ENCODE measurements at places on chromosomes 4 and X. TPM values are rescaled to one million over a fixed set of nuclear protein-coding genes. Genes with fewer than 3 reads are reported as not detected.
A peak's percentile ranks its signal among the peaks of the same experiment; 100 is the strongest.

Gene SH3D19
- 0.86 TPM for total RNA-seq

Gene EIF4E
- 179 TPM for total RNA-seq

DNA sequence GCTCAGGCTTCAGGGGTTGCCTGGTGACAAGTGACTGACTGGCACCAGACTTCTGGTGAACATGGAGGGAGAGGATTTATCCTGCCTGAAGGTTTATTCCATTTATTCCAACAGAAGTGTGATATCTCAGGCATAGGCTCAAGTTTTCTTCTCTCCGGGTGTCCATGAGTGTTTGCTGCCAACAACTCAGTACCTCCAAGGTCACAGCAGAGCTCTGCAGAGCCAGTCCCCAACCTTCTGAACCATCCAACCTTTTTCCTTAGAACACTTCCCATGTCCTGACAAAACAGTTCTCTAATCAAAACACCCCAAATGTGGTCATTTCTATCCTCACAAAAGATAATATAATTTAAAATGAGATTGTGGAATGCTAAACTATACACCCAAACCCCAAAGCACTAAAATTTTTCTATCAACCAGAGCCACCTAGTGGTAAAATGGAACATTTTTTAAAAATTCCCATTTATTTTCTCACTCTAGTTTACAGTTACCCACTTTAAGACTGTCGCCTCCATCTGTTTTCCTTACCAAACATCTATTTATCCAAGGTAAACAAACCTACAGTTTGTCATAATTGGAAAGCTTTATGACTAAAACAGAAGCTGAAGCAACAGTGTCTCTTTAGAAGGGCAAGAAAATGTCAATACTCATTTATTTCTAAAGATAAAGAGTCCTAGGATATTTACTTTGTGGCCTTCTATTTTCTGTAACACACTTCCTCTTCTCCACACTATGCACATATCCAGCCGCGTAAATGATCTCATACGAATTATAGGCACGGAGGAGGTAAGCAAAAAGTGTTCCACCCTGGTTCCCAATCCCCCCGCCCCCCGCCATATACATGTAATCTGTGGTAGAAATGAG, 39.5 kb downstream of the TMEM154 start:
- H3K4me1 ChIP-seq: no peaks in the 10 kb centered on the region
- peak; percentile 40 for DNase-seq
- no peaks in the 10 kb centered on the region for H3K36me3 ChIP-seq
- H3K27ac ChIP-seq: no peak overlapping the region
- no peaks in the 10 kb centered on the region for H3K27me3 ChIP-seq
- H3K4me3 ChIP-seq: no peak overlapping the region

GRCh38 chr4:40335525-40335894, 377 bp downstream of the CHRNA9 start:
- H3K4me1 ChIP-seq: peaks cover 36% of the 10 kb centered on the region
- H3K4me3 ChIP-seq: no peak overlapping the region
- H3K27me3 ChIP-seq: no peaks in the 10 kb centered on the region
- no peak overlapping the region for H3K27ac ChIP-seq
- DNase-seq: no peak

DNA sequence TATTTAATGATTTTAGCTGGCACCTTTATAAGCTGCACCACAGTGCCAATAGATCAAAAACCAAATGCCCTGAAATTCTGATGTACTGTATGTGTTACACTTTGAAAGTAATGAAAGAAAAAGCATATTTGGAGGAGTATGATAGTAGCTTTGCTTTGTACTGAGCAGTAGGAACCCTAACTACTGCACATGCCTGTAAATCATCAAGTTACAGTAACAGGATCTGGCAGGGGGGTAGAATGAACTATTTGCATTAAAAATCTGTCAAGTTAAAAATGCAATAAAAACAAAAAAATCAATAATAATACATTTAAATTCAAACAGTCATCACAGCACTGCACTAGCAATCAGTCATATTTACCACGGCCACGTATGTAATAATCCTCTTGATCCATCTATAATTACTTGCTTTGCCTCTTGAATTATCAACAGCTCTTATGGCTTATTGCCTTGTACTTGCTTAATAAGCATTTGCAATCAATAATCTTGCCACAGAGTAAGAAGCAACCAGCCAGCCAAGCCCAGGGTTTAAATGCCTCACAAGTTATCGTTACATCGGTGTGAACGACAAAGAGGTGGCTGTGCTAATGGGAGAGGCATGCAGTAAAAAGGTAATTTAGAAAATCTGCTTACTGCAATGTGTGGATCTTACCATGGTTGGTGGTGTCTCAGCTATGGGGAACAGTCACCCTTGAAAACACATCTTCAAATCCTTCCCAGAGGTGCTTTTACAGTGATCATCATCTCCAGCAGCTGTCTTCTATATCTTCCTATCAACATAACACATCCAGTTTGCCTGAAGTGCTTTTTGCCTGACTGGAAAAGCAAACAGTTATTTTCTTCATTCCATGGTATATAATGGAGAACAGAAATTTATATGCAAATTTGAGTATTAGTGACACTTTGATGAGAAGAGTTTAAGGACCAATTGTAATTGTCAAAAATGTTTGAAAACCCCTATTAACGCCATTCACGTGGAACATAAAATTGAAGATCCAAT, 1812.1 kb upstream of the ADGRL3 start:
- no peaks in the 10 kb centered on the region for H3K36me3 ChIP-seq
- no peak for DNase-seq
- no peaks in the 10 kb centered on the region for H3K27me3 ChIP-seq
- H3K27ac ChIP-seq: no peak overlapping the region
- no peaks in the 10 kb centered on the region for H3K4me1 ChIP-seq
- no peak overlapping the region for H3K4me3 ChIP-seq

DNA sequence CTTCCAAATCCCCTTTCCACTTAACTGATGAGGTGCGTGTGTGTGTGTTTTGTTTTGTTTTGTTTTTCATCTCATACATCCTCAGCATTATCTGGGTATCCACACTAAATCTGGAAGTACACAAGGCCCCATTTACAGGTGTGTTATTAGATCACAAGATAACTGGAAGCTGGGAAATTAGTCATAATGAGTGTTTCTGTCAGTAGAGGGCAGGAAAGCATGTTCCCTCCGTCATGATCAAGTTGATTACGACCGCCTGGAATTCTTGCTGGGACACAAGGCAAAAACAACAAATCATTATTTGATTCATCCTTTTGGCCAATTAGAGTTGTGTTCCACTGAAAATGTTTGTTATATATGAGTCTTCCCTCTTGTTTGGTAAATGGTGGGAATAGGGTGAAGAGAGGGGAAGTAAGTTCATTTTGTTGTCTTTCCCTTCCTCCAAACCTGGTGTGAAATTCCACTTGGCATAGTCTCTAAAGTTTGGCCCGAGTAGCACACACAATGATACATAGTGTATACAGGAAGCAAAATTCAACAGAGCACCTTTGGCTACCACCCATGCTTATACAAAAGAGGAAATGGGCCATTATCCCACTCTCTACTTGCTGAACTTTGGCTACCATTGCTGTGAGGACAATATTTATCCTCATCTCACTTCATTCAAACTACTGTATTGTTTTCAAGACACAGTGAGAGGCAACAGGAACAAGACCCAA, 33.3 kb upstream of the TLL1 start:
- H3K4me1 ChIP-seq: no peaks in the 10 kb centered on the region
- H3K27ac ChIP-seq: no peak overlapping the region
- H3K4me3 ChIP-seq: no peak overlapping the region
